Natural killer cell (primary cell): ENCODE measurements at places on chromosomes 6 and 20.

- DNase-seq, result no peak
These were observed 237.7 kb upstream of the AGPAT4 start for GRCh38 chr6:161511447-161512095.

- no peak for DNase-seq
These were observed 1.3 kb downstream of the HINT3 start for GRCh38 chr6:125957845-125958244.

DNA sequence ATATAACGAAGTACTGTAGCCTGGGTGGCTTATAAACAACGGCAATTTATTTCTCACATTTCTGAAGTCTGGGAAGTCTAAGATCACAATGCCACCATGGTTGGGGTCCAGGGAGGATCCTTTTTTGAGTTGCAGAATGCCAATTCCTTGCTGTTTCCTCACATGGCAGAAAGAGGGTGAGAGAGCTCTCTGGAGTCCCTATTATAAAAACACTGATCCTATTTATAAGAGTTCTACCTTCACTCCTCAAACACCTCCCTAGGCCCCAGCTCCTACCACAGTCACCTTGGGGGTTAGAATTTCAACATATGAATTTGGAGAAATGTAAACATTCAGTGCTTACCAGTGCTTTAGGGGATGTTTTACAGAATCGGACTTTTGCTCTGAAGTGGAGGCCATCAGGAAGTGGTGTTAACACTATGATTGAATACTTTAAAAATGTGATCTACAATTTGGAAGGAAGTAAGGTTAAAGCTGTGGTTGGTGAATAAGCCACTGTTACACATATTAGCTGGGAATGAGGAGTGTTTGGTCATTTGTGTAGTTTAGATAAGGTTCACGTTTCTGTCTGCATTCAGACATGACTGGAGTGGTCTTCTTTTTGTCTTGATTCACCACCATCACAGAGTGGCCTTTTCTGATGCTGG, 79.9 kb upstream of the SPTLC3 start:
- DNase-seq, result no peak

DNA sequence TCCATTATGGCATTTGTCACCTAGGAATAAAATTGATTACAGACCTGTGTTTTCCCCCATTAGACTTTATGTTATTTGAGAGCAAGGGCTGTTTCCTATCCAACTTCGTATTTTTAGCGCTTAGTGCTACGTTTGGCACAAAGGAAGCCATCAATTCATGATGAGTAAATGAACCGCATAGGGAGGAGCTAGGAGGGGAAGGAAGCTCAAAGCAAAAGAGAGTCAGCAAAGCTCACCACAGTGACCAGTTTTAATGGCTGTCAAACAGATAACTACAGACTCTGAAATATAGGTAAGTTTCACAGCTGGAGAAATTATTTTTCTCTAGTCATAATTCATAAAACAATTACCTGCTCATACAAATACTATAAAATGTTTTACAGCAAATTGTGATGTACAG, 6.9 kb upstream of the SAMD3 start:
- peak; percentile 20 for DNase-seq

DNA sequence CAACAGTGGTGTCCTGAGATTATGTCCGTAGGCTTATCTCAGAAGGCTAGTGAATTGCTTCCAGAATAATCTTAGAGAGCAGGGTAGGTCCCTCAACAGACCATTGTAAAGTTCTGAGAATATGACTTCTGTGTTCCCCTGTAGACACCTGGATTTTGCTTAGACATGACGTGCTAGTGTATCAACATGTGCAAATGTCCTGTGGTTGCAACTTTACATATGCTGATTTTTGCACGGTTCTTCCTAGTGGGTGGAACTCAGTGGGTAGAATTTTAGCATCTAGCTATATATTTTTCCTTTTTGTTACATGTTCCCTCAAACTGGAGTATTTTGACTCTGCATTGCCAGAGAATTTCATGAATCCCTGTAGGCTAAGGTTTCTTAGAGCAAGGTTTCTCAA, 459.2 kb downstream of the RNF144B start:
- DNase-seq, result no peak

GRCh38 chr6:4603291-4603690, 172.9 kb upstream of the CDYL start:
- no peak for DNase-seq

- DNase-seq, result no peak
These were observed 350.3 kb upstream of the KCNQ5 start for GRCh38 chr6:72271531-72271930.

GRCh38 chr6:63224179-63224578, 12.9 kb downstream of the FKBP1C start:
- no peak for DNase-seq

- DNase-seq, result no peak
These were observed 52.4 kb downstream of the ATP9A start for GRCh38 chr20:51715856-51716185.

GRCh38 chr6:8238773-8239683, 136.7 kb upstream of the EEF1E1 start:
- no peak for DNase-seq

GRCh38 chr20:18611492-18611891, 23.6 kb downstream of the DTD1 start:
- DNase-seq, result no peak

GRCh38 chr6:90368001-90368400, 71.4 kb upstream of the BACH2 start:
- DNase-seq, result no peak

DNA sequence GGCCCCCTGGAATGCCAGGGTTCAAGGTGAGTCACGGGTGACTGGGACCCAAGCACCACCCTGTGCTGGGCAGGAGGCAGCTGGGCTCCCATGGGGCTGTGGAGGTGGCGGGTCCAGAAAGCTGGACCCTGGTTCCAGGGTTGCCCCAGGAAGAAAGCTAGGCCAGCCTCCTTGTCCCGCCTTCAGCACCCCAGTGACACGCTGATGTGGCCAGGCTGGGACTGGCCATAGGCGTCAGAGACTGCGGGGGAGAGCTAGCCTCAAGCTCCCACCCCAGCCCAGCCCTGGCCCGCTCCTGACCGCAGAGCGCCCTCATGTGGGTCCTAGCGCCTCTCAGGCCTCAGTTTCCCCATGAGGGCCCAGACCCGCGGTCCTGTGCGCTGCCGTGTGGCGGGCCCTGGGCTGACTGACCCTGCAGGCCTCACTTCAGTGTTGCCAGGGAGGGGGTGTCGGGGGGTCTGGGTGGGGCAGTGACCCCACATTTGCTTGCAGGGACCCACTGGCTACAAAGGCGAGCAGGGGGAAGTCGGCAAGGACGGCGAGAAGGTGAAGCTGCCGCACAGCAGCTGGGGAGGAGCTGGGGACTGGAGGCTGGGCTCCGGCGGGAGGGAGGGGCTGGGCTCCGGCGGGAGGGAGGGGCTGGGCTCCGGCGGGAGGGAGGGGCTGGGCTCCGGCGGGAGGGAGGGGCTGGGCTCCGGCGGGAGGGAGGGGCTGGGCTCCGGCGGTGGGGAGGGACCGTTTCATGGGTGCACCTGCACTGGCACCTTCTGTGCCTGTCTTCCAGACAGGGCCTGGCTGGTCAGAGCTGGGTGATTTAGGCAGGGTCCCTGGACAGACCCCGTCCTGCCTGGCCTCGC, 7.9 kb downstream of the COL9A3 start:
- peak; percentile 76 for DNase-seq

DNA sequence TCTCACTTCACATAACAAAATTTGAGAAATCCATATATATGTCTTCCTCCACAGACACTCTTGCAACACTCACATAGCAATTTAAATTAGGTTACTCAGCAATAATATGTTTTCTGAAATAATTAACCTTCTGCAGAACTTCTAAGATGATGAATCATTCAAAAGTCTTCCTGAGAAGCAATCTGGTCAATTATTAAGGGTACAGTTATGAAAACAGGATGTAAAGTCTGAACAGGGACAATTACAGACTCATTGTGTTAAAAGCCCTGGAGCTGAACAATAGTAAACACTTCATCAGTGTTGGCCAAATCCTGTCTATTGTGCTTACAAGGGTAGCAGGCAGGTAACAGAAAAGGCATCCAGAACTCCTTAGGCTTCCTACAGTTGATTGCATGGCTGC, 75.4 kb downstream of the FILIP1 start:
- no peak for DNase-seq

- no peak for DNase-seq
These were observed 20.1 kb upstream of the FAM83C start for GRCh38 chr20:35312318-35312717.

- DNase-seq, result peak; percentile 28
These were observed 174.1 kb downstream of the DOK5 start for GRCh38 chr20:54649511-54649962.

GRCh38 chr20:1301031-1301529, 27.9 kb downstream of the SDCBP2 start:
- no peak for DNase-seq

DNA sequence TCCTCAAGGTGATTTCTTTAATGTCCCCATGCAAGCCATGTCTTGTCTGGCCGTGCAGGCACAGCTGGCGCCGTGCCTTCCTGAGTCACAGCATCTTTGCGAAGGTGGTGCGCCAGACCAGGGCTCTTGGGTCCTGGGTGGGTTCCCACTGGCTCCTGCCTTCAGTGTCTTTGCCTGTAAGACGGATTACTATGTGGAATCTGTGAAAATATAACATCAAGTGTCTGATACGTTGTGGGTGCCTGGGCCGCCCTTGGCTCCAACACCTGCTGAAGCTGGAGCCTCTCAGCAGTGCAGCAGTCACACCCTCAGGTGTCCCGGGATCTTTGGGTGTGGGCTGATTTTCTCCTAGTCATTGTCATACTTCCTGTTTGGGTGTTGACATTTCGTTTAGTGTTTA, 3.2 kb downstream of the OSBPL2 start:
- no peak for DNase-seq

- no peak for DNase-seq
These were observed 117.9 kb upstream of the THBS2 start for GRCh38 chr6:169371344-169372127.

DNA sequence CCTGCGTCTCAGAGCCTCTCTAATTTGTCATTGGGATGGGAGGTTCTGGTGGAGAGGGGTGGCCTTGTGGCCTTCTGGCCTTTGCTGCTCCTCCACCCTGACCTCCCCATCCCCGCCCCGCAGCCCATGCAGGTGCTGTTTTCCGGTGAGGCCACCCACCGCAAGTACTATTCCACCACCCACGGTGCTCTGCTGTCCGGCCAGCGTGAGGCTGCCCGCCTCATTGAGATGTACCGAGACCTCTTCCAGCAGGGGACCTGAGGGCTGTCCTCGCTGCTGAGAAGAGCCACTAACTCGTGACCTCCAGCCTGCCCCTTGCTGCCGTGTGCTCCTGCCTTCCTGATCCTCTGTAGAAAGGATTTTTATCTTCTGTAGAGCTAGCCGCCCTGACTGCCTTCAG, 171.8 kb upstream of the RNF24 start:
- no peak for DNase-seq

DNA sequence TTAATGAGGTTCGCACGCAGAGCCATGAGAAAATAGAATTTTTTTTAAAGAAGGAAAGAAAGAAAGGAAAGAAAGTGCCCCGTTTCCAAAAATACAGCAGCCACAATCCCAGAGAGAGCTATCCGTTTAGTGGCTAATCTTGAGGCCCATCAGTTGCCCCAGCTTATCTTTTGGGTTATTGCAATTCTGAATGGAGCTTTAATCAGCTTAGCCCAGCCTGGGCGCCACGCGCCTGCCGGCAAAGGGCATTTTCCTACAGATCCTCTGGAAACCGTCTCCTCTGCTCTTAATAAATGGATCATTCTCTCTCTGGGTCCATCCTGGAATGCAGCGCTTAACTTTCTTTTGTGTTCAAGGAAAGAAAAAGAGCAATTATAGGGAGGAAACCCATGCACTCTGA, 413.3 kb downstream of the MAFB start:
- DNase-seq, result no peak

DNA sequence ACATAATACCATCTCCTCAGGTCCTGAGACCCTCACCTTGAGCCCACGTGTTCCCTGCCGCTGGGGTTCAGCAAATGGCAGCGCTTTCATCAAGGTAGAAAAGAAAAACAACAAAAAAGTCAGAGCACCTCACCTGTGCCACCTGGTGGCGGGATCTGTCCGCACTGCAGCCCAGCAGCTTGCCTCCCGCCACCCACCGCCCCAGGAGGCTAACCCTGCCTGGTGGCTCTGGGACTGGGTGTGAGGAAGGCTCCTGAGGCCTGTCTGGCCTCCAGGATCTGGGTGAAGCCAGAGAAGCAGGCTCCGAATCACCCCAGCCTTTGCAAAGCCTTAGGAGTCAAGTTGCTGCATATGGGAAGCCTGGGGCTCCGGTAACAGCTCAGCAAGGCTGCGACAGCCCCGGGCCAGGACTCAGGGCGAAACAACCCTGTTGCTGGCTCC, 270.8 kb downstream of the BMP7 start:
- DNase-seq, result peak; percentile 5

DNA sequence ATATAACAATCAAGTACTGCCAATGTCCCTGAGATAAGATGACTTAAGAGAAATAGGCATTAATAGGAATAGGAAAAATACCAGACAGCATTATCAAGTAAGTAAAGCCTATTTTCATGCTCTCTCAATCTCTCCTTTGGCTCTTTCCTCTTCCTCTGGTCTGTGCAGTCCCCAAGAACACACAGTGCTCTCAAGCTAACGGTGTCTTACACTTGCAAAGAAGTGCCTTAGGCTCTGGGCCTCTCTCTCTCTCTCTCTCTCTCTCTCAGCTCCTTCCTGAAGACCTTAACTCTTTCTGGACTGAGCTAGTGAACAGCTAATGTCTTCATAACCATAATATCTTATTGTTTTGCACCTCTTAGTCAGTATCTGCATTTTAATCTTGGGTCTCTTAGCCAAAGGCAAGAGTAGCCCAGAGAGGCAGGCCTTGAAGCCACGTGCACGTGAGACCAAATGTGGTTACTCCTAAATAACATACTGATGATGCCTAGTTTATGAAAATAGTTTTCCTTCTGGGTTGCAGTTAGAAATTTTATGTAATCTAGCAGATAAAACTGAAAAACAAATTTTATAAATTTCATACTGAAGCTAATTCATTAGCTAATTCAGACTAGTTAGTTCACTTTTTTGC, 70.8 kb downstream of the TPD52L1 start:
- DNase-seq, result no peak

GRCh38 chr6:92507552-92507951, 911.8 kb downstream of the EPHA7 start:
- DNase-seq, result no peak

- no peak for DNase-seq
These were observed 216.4 kb downstream of the ANKRD60 start for GRCh38 chr20:58011947-58012610.

DNA sequence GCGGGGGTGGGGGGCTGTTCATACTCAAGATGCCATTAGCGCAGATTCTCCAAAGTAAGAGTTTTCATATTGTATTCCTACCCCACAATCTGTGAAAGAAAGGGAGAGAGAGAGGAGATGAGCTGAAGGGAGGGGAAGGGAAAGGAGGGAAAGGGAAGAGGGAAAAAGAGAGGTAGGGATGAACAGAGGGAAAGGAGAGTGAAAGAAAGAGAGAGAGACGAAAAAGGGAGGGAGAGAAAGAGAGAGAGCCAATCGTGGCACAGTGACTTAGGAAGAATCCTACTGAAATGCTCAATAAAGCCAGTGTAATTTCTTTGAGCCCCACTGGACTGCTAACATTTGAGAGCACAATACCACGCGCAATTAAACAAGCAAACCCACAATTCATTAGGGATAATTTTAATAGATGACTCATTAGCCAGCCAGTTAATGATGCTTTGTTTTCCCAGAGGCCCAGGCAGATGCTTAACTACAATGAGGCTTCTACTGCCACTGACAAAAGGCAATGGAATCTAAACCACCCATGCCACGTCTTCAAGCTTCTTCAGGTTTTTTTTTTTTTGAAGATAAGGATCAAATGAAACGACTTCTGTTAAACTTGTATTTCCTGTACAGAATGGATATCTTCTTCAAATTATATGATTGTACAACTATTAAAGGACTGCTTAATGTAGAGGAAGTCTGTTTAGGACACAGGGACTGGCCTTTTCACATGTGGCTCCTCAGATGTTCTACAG, 306.8 kb downstream of the FOXC1 start:
- DNase-seq, result no peak
